ENCODE measurements at places on chromosomes 7 and 10.

GRCh38 chr10:96619796-96620773, 33.3 kb upstream of the TM9SF3 start:
- DNase-seq = no peak

GRCh38 chr7:68865351-68866199, 732.7 kb upstream of the AUTS2 start:
- peak; percentile 26 for DNase-seq

DNA sequence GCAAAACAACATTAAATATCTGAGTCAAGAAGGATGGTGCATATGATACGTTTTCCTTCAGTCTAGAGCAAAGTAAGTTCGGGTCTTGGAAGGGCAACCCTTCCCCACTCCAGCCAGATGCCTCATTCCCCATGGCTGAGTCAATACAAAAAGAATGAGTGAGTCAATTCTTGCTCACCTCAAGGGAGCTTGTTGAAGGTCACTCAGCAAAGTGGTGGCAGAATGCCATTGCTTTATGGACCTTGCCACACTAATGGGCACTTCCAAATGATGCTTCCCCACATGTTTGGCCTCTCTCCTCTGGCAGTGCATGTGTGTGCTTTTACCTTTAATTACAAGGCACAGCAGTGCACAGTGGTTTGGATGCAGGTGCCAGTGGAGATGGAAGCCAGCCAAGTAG, 296.5 kb downstream of the SORCS3 start:
- DNase-seq = peak; percentile 57

- no peak for DNase-seq
These were observed 41.1 kb downstream of the ASZ1 start for GRCh38 chr7:117386110-117386706.

DNA sequence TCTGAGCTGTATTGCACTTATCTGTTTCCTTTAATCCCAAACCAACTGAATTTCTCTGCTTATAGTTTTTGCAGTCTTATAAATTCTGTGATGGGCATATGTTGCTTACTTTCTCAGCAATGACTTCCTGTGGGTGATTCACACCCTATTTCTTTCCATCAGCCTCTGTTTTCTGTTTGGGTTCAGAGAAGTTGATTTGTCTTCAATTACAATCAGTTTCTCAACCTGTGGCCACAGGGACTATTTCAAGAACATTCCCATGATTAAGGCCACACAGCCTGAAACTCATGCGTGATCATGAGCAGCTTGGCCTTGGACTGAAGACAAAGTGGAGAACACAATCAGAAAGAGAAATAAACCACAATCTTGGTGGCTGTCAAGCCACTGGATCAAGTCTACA, 1174.6 kb upstream of the C7orf33 start:
- no peak for DNase-seq

DNA sequence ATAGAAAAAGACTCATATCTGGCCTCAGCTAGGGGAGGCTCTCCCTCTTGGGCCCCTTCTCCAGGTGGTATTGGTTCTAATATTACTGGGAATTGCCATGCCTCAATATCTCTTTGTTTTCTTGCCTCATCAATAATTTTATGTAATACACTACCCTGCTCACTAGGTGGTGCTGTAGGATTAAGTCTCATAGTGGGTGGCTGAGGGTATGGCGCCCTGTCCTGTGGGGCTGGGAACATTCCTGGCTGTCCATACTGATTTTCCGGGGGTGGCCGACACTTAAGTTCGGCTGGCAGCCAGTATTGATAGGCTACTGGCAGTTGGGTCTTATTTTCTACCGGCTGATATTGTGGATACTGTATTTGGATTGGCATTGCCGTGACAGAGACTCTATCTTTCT, 9.0 kb upstream of the TAS2R3 start:
- DNase-seq = no peak

- DNase-seq = no peak
These were observed 282.6 kb downstream of the AUTS2 start for GRCh38 chr7:69880840-69881239.

- DNase-seq = peak; percentile 36
These were observed 488.5 kb downstream of the DNAJB6 start for GRCh38 chr7:157825325-157825724.

DNA sequence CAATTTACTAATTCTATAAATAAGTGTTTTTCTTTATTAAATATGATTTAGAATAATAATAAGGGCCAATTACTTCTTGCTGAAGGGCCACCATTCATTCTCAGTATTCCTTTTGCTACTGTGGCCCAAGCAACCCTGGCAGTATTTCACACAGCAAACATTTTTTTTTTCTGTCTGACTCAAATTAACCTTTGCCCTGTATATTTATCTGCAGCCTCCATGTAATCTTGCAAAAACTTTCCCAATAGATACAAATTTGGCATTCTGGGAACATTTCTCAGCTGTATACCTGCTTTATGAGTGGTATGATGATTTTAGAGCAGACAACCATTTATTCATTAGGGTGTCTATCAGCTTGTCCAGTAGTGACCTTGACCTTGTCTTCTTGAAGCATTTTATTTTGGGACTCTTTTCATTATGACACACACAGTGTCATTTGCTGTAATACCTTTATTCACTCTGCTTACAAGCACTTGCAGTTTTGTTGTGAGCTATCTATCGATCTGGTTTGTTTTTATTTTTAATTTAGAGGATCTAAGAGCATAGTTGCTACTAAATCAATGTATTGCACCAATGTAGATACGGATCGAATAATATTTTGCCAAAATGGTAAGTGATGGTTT, 159.7 kb upstream of the PLXDC2 start:
- DNase-seq = no peak

DNA sequence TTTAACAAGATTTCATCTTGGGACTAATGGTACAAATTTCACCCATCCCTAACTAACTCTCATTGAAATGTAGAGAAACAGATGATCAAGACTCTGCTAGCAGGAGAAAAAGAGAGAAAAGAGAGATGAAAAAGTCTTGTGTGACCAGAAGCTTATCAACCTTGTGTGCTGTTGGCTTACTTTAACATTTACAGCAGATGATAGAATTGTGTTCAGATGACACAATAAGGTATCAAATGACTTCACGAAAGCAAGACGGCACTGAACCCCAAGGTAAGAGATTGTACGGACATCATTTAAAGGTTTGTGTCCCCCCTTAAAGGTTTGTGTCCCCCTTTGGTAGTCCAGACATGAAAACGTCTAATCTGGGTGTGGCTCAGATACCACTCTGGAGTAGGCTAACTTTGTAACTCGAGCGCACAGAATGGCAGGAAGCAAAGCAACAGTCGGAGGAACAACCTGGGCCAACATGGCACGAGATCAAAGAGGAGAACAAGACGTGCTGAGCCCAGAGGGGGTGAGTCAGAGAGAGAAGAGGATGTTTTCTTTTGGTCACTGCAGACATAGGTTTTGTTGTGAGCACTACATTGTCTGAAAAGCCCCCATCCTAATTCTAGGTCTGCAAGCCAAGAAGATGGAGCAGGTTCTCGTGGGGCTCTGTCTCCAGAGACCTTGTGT, 10.4 kb upstream of the LMBR1 start:
- DNase-seq = peak; percentile 46

DNA sequence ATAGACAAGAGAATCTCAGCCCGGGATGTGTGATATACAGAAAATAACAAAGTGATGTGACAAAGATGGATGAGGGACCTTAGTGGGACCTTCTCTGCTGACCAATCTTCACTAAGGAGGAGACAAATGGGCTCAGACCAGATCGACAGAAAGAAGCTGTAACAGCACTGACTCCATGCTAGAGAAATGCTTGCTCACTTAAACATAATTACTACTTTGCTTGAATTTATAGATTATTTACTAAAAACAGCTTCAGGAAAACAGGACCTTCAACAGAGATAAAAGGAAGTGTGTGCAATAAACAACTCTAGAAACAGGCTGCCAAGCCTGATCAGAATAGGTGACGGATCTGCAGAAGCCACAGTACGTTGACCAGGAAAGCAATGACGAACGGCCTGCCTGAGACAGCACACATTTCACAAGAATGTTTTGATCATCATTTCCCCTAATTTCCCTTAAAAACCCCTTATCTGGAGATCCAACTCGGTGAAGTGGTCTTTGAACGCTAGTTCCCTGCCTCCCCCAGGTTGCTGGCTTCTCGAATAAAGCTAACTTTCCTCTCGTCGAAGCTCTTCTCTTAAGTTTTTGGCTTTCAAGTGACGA, 98.4 kb upstream of the STEAP1B start:
- DNase-seq = no peak

DNA sequence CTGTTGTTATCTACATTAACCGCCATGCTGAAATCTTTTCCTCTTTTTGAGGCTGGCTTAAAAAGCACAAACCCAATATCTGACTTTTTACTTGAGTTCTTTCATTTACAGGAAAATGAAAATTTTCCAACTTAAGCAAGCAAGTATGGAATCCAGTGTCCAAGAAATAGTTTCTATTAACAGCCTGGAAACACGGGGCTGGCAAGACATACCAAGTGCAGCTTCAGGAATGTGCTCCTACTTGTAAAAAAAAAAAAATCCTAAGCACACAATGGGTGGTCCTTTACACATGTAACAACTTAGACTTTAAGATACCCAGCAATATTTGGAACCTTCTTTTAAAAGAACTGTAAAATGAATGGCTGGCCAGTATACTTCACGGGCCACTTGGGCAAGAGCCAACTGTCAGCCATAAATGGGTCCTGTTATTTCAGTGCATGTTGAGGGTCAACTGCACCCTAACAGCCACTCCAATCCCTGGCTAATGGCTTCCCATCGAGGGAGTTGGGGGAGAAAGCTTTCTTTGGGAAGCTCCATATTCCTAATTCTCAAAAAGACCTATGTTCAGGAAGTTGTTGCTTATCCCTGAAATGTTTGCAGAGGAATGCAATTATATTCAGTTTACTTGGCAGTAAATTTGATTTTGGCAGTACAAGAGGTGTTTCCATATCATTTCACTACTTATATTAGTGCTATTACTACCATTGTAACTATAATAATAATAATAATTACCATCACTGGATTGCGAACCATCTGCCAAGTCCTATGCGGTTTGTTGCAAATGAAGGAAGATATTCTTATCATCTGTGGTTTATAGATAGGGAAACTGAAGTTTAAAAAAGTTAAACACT, 236.4 kb upstream of the TMEM72 start:
- DNase-seq = no peak

GRCh38 chr7:7427363-7427762, 108.3 kb downstream of the COL28A1 start:
- no peak for DNase-seq

DNA sequence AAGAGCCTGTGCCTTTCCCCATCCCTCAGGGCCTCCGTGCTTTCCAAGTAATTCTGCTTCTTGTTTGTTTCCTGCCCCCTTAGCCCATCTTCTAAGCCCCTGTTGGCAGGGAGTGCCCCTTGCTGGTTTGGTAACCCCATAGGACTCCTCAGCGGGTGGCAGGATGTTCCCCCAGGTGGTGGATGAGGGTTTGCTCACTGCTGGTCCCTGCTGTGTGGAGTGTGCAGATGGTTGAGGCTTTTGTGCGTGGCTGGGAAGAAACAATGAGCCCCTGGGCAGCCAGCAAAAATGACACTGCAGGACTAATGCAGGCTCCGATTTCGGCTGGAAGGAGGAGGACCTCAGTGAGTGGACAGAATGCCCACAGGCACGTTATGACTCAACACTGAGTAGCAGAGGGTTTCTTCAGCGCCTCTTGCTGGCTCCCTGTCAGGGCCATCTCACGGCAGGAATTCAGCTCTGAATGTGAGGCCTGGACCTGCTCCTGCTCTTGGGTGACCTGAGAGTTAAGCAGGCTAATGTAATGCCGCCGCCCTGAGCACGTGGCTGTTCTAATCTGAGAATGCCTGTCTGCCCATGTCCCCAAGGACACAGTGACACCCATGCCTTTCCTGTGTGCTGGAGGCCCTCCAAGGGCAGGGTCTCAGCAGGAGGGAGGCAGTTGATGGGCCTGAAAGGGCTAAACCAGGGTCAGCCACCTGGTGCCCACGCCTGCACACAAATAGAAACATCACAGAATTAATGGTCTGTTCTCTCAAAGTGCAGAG, 16.6 kb downstream of the BAG3 start:
- peak; percentile 83 for DNase-seq

DNA sequence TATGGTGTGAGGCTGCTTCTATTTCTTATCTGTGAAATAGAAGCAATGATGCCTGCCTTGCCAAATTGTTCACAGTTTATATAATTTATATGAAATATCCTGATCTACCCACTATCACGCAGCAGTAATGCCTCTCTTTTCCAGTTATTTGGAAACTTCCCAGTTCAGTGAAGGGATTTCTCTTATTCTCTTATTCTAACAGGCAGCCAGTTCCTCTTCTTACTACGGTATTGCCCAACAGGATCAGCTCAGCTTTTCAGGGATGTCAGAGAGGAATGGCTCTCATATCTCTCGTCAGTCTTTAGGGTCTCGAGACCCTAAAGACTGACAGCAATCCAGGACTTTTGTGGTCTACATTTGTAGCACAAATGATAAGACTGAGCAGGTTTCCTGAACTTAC, 215.6 kb downstream of the CREB5 start:
- no peak for DNase-seq

DNA sequence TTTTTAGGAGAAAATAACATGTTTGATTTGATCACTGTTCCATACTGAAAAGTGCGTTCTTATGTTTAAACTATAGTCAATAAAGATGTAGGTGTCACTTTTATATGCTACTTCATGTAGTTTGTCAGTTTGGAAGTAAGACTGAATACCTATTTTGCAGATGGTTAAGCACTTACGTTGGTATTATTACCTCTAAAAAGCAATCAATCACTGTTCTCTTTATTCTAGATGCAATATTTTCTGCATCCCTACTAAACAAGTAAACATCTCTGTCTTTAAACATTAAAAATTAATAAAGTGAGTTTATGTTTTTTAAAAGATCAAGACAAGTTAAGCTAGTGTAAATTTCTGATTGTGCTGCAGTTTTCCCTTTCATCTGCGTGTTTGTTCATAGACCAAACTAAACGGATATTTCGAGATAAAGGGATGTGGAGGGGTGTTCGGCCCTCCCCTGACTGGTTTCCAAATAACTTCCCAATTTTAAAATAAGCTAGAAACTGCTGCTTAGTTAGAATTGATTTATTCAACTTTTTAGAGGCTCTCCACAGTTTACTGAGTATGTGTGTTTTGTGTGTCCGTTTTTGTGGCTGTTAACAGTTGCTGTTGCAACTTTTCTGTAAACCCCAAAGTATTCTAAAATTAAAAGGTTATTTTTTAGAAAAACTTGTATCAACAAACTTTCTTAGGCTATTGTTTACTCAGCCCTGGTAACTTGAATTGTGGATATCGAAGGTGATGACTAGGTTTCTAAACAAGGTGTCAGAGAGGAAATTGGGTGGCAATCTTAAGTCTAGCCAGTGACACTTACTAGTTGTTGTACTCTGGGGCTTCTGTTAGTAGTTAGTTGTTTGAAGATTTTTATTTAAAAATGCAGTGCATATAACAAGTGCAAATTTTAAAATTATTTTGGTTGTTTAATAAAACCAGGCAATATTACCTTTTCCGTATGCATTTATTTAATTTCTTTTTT, 974 bp downstream of the KIF11 start:
- no peak for DNase-seq

- no peak for DNase-seq
These were observed 40.6 kb downstream of the GHRHR start for GRCh38 chr7:31004393-31004792.

GRCh38 chr10:77744245-77744644, 106.6 kb upstream of the KCNMA1 start:
- no peak for DNase-seq

- DNase-seq = no peak
These were observed 163.2 kb downstream of the NOC3L start for GRCh38 chr10:94199565-94199964.

- DNase-seq = peak; percentile 61
These were observed 1.3 kb downstream of the EIF4EBP2 start for GRCh38 chr10:70405037-70405824.

GRCh38 chr7:8129318-8129659, 132.7 kb downstream of the ICA1 start:
- no peak for DNase-seq

- DNase-seq = no peak
These were observed 2.3 kb downstream of the HPS1 start for GRCh38 chr10:98444314-98445006.

Measured in H54 (cell line).